CD4-positive, alpha-beta T cell (primary cell): ENCODE measurements at places on chromosomes 2 and 18. TPM values are rescaled to one million over a fixed set of nuclear protein-coding genes. Genes with fewer than 3 reads are reported as not detected.

Gene UGT1A6
- total RNA-seq = not detected

Gene GPN1
- 28.1 TPM for total RNA-seq

Gene CCDC68
- total RNA-seq = not detected

Gene RAB6C
- total RNA-seq = not detected

Gene STPG4
- not detected for total RNA-seq

Gene MRPL44
- total RNA-seq = 40.0 TPM

Gene MROH2A
- not detected for total RNA-seq

Gene NDC80
- 6.3 TPM for total RNA-seq

Gene OXER1
- total RNA-seq = not detected

Gene DNAJC27
- 23.1 TPM for total RNA-seq

DNA sequence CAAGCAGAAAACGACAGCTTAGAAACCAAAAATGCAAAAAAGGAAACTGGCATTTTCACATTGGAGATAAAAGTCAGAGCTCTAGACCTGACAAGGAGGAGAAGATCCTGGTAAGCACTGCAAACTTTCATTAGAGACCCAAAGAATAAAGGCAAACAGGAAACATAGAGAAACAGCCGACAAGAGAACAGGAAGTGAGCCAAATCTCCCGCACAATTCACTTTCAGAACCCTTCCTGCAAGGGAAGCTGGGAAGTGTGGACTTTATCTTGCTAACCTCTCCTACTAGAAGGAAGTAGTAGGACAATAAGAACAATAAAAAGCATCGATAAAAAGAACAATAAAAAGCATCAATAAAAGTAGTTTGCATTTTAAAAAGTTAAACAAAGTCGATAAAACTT is 417.8 kb upstream of the SPHKAP start:
- DNase-seq = no peak

DNA sequence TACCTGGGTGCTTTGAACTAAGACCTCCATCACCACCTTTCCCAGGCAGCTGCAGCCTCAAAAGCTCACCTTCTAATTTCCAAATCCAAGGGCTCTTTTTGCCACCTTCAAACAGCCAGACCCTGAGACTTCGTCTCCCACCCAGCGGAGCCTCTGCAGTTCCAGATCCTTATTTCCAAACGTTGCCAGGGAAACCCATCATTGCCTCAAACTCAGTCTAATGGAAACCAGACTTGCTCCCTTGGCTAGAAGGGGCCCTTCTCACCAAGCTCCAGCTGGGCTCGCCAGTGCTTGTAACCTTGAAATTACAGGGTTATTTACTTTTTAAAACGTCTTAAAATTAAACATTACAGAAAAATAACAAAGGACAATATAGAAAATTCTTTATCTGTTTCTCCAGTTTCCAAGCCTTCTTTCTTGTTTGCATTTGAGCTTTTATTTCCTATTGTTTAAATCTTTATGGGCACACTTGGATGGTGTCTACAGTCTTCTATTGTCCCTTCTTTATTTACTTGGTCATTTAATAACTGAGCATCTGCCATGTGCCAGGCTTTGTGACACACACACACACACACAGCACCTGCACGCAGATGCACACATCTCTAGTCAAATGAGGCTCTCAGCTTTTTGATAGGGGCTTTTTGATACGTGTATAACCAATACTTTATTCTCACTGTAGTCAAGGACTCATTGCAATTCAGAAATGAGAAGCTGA is 36.1 kb downstream of the TRPM8 start:
- no peak for DNase-seq

DNA sequence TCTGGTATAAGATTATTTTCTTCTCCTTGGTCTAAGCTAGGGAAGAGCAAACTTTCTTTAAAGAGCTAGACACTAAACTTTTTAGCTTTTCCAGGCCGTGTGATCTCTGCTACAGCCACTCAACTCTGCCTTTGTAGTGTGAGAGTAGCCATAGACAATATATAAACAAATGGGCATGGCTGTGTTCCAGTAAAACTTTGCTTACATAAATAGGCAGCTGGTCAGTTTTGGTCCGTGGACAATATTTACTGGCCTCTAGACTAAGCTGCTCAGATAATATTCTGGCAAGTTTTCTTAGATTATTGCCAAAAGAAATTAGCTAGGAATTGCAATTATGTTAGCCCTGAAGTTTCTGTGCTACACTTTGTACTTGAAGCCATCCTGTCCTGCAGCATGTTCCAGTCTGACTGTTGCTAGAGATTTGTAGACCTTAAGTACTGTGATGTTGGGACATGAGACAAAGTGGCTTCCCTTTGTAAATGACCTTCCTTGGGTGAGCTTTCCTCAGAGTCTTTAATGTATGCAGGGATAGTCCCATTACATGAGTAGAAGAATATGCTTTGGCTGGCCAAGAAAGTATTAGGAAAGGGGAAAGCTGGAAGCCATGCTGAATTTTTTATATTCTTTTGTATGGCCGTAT is 126.9 kb downstream of the SOX11 start:
- no peak for DNase-seq

DNA sequence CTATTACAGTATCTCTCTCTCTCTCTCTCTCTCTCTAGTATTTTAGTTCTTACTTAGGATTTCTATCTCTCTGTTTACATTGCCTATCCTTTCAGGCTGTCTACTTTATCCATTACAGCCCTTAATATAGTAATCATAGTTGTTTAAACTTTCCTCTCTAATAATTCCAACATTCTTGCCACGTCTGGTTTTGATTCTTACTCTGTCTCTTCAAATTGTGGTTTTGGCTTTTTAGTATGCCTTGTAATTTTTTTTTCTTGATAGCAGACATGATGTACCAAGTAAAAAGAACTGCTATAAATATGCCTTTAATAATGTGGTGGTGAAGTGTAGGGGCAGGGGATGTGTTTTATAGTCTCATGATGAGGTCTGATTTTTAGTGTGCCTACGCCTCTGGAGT is 1809.5 kb upstream of the CELF4 start:
- DNase-seq = no peak

- DNase-seq = no peak
Measured at GRCh38 chr18:5144629-5145028, 52.4 kb downstream of the AKAIN1 start.

- no peak for DNase-seq
Measured at GRCh38 chr18:65298422-65298821, 452.4 kb upstream of the CDH7 start.

DNA sequence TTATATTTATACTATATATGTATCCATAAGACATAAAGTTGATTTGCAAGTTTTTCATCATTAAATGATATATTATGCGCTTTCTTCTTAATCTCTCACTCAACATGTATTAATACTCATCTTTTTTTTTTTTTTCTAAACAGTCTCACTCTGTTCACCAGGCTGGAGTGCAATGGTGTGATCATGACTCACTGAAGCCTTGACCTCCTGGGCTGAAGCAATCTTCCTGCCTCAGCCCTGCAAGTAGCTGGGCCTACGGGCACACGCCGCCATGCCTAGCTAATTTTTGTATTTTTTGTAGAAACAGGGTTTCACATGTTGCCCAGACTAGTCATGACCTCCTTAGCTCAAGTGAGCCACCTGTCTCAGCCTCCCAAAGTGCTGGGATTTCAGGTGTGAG is 51.4 kb upstream of the MAP4K3 start:
- no peak for DNase-seq

DNA sequence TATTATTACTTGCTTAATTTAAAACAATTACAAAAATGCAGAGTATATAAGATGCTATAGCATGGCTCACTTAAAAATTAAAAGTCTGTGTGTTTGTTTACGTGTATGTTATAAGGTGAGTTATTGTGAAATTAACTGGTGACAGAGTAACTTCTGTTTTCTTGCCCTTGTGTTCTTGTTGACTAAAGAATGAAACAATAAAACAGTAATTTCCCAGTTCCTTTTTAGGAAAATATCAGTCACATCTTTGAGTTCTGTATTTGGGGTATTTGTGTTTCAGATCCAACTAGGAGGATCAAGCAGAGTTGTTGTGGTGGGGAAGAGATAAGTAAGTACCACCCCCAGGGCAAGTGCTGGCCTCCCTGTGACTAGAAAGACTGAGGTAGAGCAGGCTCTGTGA is 143.6 kb downstream of the CCDC148 start:
- DNase-seq = no peak

DNA sequence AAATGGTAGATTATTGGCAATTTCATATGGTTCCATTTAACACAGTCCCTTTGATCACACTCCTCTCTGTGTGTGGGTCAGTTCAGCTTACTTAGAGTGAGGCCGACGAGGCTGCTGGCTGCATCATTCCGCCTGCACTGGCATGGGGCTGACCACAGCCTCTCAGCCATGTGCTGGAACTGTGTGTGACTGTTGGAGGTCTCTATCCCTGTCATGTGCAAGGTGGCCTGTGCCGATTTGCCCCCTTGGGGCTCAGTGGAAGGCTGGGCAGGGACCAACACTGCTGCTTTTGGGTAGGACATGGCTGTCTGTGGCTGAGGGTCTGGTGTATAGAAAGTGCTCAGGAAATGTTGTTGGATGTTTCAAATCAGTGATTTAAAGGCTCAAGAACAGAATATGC is 454.0 kb upstream of the HS6ST1 start:
- DNase-seq = no peak

DNA sequence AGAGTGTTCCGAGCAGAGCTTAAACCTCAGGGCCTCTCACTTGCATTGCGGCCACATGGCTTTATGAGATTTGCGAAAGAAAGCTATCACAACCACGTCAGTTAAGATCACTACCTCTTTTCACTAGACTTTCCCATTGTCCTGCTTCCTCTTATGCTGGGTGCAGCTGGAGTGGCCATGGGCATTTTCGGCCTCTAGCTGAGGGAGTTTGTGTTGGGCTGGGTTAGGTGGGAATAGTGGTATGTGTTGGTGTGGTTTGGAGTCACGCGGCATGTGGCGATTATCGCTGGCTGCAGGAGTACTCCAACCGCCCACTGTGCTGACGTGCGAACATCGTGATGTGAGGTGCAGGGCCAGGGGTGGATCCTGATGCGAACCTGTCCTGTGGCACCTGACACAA is 27.1 kb downstream of the RALB start:
- DNase-seq = no peak

DNA sequence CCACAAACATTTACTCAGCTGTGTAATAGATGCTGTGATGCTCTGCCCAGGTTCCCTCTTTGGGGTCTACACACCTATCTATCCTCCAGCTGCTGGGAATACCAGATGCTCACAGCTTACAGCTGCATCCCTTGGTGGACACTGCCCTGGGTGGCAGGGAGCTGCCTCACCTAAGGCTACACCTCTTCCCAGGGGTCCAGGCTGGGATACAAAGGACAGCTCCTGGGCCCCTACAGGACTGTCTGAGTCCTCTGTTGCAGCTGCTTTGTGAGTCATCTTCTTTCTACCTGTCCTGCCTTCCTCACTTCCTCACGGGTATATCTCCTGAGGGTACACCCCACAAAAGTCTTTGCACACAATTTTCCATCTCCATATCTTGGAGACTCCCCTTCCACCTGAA is 27.6 kb downstream of the THNSL2 start:
- no peak for DNase-seq

GRCh38 chr2:156339865-156340264 is 7.3 kb upstream of the NR4A2 start:
- DNase-seq = no peak

- no peak for DNase-seq
Measured at GRCh38 chr2:231186325-231186724, 12.1 kb upstream of the ARMC9 start.

DNA sequence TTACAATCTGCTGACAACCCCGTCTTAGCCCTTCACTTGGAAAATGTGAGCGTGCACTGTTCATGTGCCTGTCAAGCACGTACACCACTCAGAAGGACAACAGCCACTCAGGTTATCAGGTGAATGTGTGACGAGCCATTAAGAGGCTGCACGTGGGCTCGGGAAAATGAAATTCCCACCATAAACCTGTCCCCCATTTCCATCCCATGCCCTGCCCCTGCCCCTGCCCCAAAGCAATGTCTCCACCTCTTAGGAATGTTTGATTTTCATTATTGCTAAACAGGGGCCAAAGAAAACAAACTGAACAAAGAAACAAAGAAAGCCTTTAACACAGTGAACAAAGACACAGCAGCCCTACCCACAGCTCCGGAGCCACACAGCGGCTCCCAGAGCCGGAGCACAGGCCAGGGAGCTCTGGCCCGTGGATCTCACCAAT is 90.5 kb downstream of the TMEM18 start:
- DNase-seq = no peak

DNA sequence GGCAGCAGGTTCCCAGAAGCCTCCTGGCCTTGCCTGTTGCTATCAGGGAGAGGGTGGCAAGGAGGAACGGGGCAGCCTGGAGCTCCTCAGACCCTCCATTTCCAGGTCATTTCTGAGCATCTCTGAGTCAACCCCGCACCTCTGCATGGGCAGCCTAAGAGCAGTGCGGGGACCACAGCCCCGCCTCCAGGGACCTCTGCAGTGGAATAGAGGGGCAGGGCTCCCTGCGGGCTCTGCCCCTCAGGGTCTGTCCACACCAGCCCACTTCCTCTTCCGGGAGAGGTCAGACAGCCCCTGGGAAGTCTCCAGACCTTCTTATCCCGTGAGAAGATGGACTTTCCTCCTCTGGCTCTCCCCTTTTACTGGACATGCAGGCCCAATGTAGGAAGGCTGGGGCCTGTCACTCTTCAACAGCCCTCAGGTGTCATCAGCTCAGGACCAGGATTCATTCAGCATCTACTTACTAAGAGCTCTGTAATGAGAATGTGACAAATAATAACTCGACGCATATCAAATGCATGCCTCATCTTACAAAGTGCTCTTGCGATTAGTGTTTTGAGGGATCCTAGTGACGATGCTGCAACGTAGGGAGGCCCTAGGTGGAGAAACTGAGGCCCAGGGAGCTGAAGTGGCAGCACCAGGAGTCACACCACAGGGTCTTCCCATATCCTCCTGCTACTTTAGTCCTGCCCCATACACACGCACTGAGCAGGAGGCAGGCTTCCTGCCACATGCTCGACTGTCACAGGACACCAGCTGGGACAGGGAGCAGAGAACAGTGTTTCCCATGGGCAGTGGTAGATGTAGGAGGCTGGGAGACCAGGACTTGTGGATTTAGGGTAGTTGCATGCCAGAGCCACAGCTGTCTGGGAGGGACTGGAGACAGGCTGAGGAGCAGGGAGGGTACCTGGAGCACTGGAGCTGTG is 28.0 kb downstream of the SH2D6 start:
- DNase-seq = no peak

DNA sequence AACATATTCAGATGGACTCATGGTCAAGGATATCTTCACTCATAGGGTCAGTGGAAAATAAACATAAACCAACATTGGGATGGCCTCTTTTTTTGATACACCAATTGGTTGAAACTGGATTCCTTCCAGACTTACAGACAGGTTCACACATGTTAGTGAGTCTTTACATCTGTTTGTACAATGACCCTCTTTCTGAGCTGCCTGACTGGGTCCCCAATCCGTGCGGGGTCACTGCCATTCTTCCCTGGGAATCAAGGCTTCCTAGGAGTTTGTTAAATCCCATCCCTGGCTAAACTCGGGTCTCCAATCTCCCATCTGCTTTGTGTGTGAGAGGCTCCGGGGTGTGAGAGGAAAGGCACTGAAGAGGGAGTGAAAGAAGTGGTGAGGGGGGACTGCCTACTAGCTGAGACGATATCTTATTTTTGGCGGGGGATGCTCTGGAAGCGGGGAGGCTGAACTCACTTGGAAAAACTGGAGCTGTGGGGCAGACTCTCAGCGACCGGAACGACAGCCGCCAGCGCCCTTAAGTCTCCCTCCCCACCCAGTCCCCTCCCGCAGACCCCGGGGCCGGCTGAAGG is 487 bp downstream of the STARD6 start:
- DNase-seq = no peak

GRCh38 chr2:214386720-214387119 is 24.1 kb upstream of the VWC2L start:
- no peak for DNase-seq
